ENCODE measurements at places on chromosomes 2 and 18.

DNA sequence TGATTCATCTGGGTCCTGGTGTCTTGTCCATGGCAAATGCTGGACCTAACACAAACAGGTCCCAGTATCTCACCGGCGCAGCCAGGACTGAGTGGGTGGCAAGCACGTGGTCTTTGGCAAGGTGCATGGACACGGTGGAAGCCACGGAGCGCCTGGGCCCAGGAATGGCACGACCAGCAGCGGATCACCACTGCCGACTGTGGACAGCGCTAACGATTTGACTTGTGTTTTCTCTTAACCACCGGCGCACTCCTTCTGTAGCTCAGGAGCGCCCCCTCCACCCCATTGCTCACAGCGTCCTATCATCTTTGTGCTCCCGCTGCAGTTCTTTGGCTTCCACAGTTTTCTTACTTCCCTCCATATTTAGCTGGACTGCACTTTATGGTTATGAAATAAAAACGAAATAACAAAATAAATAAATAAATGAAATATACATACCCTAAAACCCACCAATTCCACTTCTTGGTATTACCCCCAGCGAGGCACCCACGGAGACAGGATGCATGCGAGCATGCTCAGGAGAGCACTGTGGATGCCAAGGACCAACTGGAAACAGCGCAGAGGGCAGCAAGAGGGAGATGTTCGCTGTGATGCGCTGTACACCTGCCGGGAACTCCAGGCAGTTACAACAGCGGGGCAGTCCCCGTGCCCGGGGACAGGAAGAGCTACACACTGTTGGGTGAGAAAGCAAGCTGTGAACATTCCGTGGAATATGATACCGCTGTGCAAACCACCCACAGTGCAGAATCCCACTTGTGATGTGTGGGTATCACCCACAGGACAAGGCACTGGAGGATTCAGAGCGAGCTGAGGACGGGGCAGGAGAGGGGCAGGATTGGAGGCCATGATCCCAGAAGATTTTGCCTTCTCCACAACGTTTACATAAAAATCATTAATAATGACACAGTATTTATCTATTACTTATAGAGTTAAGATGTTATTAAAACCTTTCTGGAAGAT is 7.0 kb upstream of the CIDEA start:
- no peak for DNase-seq

DNA sequence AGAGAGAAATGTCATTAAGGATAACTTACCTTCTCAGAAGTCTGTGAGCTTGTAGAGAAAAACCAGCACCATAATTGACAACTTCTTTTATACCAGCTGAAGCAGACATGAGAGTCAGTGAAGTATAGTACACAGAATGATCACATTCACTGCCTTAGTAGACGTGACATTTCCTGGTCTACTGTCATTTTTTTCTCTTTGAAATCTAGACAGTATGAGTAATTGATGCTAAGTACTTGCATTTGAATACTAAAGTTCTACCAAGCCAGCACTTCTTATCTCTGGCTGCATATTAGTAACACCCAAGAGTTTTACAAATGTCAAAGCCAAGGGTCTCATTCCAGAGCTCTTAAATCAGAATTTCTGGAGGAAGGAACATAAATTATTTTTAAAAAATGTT is 25.4 kb upstream of the ACADL start:
- DNase-seq, result no peak

DNA sequence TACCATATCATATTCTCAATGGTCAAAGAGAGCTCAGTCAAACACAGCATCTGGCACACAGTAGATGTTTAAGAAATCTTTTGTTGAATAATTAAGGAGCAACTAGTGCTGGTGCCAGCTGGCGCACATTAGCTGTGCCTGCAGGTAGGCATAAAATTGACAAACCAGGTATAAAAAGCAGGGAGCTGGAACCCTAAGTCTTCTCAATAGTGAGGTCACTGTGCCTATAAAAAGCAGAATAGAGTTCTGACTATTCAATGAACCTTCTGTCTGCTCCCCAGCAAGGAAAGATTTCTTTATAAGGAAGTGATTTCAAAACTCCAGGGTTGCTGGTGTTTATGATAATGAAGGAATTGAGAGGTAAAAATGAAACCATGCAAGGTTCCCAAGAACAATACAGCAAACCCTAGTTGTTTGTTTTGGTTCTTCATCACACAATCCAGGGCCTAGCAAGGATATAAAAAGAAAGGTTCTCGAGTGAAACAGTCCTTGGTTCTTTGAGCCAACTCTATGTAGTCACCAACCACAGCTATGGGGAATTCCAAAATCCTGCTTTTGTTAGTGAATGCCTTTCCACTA is 76.1 kb downstream of the THADA start:
- DNase-seq, result no peak

DNA sequence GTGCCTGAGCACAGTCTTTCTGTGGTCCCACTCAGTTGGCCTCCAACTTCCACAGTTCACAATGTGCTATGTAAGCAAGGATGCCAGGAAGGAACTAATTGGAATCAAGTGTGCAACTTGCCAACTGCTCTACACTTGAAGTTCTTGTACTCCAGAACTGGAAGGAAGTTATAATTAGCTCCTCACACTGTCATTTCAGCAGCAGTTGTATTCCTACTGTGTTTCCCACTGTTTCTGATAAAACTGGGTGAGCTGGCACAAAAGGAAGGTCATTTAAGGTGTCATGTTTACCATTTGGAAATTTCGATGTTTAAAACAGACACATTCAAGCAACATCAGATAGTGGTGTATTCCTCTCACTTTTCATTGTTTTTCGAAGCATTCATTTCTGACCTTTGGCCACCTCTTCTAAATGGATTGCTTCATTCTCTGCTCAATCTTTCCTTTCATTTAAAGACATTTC is 84.2 kb downstream of the ANTXR1 start:
- no peak for DNase-seq

DNA sequence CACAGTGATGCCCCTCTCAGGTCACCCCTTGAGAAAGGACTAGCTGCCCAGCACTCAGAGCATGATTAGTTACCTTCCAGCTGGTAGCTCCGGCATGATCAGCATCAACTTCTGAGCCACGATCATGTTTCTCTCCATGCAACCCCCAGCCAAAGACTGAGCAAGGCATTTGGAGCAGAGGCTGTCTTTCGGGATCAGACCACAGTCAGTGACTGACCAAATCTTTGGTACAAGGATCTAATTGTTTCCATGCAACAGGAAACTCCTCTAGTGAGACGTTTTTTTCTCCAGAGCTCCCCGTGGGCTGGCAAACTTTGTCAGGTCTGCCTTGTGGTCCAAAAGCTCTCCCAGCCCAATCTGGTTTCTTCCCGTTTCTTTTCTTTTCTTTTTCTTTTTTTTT is 244.3 kb downstream of the METTL4 start:
- no peak for DNase-seq

GRCh38 chr2:149601141-149601796 is 13.7 kb upstream of the MMADHC start:
- DNase-seq, result no peak

- DNase-seq, result no peak
Measured at GRCh38 chr2:54107903-54108615, 7.4 kb upstream of the ACYP2 start.

- no peak for DNase-seq
Measured at GRCh38 chr2:128593879-128594650, 275.4 kb upstream of the HS6ST1 start.

DNA sequence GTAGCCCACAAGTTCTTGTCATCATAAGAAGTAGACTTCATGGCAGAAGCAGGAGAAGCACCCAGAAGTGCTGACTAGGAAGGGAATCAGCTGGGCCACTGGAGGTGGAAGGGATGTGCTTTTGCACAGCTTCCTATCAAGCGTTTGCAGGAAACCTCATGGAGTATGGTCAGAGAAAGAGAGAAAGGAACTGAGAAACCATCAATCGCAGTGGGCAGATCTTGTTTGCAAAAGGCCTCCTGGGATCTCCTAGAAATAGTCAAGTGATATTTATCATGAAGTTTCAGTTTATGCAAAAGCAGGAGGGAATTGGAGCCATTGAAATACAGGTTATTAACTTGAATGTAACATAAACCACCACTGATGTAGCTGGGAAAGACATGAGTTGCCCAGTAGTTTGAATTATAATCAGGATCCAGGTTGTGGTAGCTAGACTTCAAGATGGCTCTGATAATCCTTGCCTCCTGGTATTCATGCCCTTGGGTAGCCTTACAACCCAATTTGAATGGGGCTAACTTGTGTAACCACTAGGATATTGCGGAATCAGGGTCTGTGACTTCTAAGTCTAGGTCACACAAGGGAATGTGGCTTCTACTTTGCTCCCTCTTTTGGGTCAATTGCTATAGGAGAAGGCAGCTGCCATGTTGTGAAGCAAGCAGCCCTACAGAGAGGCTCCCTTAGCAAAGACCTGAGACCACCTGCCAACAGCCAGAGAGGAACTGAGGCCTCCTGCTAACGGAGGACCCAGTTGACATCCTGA is 69.8 kb upstream of the TCF4 start:
- no peak for DNase-seq

- no peak for DNase-seq
Measured at GRCh38 chr2:191206613-191207471, 38.4 kb upstream of the MYO1B start.

DNA sequence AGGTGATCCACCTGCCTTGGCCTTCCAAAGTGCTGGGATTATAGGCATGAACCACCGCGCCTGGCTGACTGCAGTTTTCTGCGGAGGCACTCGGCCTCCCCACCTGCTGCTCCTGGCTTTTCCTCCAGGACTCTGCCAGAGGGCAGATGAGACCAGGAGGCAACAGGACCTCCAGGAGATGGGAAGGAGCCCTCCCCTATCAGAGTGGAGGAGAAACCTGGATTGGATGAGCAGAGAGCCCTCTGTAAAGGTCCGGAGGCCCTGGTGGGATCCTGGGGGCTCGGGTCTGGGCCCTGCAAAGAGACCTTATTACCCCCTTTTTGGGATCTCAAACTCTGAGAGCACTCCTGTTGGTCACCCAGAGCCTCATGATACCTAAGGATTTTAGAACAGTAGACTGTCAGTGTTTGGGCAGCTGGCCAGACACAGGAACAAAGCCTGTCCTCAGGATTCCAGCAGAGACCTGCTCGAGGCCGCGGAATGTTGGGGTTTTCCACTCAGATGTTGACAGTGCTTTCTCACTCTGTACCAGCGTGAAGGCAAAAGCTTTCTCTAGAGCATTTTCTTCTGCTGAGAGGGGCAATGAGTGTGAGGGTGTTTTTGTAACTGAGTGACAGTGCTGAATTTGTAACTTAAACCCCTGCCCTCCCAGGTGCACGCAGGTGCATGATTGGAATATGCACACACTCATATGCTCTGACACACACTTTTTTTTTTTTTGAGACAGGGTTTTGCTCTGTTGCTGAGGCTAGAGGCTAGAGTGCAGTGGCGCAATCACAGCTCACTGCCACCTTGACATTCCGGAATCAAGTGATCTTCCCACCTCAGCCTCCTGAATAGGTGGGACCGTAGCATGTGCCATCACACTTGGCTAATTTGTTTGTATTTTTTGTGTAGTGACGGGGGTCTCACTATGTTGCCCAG is 48.4 kb downstream of the NPPC start:
- DNase-seq, result no peak

GRCh38 chr2:118061135-118061955 is 26.9 kb upstream of the INSIG2 start:
- no peak for DNase-seq

- no peak for DNase-seq
Measured at GRCh38 chr2:40201425-40201824, 250.5 kb downstream of the SLC8A1 start.

- no peak for DNase-seq
Measured at GRCh38 chr2:2796207-2796606, 465.1 kb upstream of the MYT1L start.

DNA sequence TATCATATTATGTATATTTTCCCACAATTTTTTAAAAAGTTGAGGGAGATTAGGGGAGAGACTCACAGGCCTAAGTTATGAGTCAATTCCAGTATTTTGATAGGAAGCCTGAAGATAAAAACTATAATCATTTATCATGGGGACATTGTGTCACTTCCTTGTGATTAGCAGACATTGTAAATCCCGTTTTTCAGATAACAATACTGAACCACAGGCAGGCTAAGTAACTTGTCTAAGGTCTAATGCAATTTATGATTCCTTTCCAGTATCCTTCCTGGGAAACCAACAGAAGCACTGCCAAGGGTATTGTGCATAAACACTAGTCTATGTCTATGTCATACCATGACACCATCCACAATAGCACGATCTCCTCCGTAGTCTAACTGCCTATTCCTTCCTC is 235.2 kb upstream of the PIK3C3 start:
- DNase-seq, result no peak

DNA sequence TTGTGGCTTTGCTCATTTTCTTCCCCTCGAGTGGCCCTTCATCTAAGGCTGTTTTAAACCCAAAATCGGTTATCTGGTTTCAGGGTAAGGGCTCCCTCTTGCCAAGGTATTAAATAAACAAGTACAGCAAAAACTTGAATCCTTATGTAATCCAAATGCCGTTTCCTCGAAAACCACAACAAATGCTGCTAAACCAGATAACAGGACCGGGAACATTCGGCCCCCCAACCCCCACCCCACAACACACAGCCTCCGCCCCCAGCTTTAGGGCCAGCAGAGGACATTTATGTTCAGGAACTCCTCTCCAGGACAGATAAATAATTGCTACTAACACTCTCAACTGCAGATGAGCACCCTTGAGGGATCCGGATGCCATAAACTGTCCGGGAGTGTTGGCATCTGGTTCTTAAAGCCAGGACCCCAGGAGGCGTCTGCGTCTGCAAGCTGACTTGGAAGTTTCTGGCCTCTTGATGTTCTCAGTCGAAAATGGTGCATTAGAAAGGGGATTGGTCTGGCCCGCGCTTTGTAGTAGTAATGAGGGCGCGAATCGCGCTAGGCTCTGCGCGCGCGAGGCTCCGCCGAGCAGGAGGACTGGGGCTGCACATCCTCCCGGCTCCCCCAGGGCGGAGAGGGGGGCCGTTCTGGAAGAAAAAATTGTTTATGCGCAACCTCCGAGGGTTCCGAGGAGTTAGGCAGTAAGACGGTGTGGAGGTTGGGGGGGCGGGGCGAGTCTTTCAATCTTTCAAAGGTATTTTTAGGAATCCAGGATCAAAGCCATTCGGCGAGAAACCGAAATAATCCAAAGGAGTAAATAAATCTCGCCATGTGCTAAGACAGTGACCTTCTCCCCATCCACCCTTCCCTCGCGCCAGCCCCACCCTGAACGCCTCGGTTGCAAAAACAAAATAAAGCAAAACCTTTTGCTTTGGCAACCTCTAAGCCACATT is 3.9 kb upstream of the ID2 start:
- DNase-seq, result no peak

GRCh38 chr2:190607657-190608357 is 41.1 kb upstream of the NAB1 start:
- no peak for DNase-seq

GRCh38 chr18:5518899-5519371 is 24.9 kb downstream of the EPB41L3 start:
- no peak for DNase-seq

DNA sequence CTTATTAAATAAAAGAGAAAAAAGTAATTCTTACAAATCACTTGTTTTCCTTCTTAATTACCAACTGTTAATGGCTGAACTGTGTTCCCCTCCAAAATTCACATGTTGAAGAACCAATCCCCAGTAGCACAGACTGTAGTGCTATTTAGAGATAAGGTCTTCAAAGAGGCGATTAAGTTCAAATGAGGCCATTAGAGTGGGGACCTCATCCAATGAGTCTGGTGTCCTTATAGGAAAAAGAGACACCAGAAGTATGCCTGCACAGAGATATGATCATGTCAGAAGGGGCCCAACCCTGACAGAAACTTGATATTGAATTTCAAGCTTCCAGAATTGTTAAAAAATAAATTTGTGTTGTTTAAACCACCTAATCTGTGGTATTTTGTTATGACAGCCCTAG is 89.8 kb downstream of the MEMO1 start:
- DNase-seq, result no peak
